Effector memory CD4-positive, alpha-beta T cell (primary cell): ENCODE measurements at places on chromosomes 7 and 10.

- DNase-seq: no peak
Observed at GRCh38 chr10:76736815-76737618, 900.6 kb downstream of the KCNMA1 start.

GRCh38 chr10:116833986-116834985, 15.0 kb upstream of the ENO4 start:
- no peak for DNase-seq

DNA sequence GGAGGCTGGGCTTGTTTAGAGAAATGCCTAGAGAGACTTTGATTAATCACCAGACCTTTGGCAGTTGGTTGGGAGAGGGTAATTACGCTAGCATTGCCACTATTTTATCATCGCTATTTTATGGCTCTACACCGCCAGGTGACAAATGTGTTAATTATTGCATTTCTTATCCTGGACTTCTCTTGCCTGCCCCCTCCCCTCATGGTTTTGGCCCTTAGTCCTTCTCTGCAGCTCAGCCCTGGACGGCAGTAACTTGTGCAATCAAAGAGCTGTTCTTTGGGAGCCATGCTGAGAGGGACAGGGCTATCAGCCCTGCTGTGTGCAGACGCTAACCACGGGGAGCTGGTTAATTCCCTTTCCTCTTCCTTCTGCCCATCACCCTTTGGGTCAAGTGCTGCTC, 585.0 kb downstream of the AUTS2 start:
- no peak for DNase-seq

GRCh38 chr10:108850138-108850854, 1073.0 kb downstream of the XPNPEP1 start:
- DNase-seq: no peak

- no peak for DNase-seq
Observed at GRCh38 chr10:62433901-62434300, 59.7 kb downstream of the ZNF365 start.

DNA sequence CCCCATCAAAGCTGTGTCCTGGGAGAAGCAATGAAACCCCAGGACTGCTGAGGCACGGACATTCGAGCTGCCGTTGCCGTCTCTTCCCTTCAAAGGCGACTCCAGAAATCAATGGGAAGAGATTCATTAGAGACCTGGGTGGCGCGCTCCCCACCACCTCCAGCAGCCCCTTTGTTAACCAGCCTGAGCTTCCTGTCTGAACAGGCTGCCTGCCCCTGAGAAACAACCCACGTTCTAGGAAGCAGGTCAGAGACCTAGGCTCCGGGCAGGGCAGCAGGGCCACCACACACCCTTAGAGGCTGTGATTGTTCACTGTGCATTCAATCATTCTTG, 110.9 kb upstream of the PPIF start:
- no peak for DNase-seq

DNA sequence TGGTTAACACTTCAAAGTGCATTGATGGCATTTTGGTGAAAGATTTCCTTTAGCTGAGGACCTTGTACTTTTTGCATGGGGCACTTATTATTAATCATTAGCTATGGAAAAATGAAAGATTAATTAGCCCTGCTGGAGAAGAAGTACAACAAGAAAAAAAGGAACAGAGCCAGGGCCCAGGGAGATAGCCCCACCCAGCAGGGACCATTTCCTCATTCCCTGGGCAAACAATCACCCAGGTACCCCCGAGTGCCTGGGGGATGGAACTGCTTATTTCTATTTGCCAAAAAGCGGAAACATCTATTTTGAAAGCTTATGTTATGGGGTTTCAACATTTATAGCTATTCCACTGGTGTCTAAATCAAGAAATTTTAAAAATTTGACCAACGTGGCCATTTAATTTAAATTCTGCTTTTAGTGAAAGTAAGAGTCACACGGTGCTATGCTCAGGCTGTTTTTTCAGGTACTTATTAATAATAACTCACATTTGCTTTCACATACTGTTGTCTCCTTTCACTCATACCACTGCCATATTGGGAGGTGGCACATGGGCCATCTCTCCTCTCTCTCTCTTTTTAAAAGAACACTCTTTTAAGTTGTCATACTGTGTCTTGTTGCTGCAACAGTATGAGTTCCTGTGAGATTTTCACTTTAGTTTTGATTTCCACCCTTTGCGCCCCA, 143.6 kb upstream of the KIF5B start:
- no peak for DNase-seq

- no peak for DNase-seq
Observed at GRCh38 chr10:62199584-62199983, 69.1 kb downstream of the RTKN2 start.

DNA sequence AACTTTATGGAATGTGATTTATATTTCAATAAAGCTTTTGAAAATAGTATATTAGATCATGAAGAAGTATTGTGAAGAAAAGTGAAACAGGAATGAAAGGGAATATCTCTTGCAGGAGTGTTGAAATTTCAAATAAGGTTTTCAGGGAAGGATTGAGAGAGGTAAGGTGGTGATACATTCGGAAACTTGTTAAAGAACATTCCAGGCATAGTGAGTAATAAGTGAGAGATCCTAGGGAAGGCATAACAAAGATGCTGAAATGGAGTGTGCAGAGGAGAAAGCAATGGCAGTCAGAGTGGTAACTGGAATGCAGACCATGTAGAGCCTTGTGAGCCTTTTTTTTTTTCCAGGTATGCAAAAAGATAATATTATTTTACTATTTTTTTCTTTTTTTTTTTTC, 4.1 kb downstream of the OR9A4 start:
- no peak for DNase-seq
